ENCODE measurements at places on chromosomes 3 and 15.

DNA sequence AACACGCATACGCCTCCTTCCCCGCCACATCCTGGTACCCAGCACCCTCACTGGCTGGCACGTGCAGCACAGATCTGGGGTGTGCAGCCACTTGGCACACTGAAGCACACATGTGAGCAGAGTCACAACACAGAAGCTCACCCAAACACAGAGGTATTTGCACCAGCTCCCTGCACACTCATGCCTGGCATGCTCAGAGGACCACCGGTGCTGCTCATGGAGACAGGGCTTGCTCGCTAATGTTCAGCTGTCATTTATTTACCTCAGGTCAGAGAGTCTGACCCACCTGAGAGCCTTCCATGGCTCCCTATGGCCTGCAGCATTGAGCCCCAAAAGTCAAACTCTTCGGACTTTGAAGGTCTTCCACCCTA is 70.4 kb downstream of the ADAMTS7 start:
- no peak for DNase-seq
- no peak overlapping the region for H3K4me3 ChIP-seq
- no peak overlapping the region for H3K27ac ChIP-seq
- H3K27me3 ChIP-seq = no peaks in the 10 kb centered on the region
- H3K36me3 ChIP-seq = no peaks in the 10 kb centered on the region

DNA sequence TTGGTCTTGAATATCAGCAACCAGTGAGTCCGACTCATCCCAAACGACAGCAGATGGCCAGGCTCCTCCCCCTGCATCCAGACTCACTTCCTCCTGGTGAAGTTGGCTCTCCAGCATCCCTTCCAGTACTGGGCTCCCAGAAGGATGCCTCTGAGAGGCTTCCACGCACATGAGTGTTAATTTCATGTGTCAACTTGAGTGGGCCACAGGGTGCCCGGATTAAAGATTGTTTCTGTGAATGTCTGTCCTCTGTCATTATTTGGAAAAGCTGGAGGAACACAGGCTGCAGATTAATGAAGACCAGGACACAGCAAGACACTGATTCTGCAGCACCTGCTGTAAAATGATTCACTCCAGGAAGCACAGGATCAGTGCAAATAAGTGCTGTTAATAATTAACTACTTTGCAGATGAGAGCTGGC is 99.8 kb downstream of the ATP10A start:
- H3K36me3 ChIP-seq = no peaks in the 10 kb centered on the region
- H3K27me3 ChIP-seq = no peaks in the 10 kb centered on the region
- no peak overlapping the region for H3K27ac ChIP-seq
- no peaks in the 10 kb centered on the region for H3K4me1 ChIP-seq

- no peak for DNase-seq
- H3K4me1 ChIP-seq = peaks cover 9% of the 10 kb centered on the region
- no peaks in the 10 kb centered on the region for H3K36me3 ChIP-seq
- no peak overlapping the region for H3K4me3 ChIP-seq
- H3K27ac ChIP-seq = no peak overlapping the region
Observed at GRCh38 chr3:167843886-167844285, 108.4 kb downstream of the SERPINI1 start.

GRCh38 chr3:162769564-162769963 is 1273.0 kb downstream of the OTOL1 start:
- no peaks in the 10 kb centered on the region for H3K27me3 ChIP-seq
- no peak overlapping the region for H3K4me3 ChIP-seq
- H3K36me3 ChIP-seq = no peaks in the 10 kb centered on the region
- no peak overlapping the region for H3K27ac ChIP-seq

DNA sequence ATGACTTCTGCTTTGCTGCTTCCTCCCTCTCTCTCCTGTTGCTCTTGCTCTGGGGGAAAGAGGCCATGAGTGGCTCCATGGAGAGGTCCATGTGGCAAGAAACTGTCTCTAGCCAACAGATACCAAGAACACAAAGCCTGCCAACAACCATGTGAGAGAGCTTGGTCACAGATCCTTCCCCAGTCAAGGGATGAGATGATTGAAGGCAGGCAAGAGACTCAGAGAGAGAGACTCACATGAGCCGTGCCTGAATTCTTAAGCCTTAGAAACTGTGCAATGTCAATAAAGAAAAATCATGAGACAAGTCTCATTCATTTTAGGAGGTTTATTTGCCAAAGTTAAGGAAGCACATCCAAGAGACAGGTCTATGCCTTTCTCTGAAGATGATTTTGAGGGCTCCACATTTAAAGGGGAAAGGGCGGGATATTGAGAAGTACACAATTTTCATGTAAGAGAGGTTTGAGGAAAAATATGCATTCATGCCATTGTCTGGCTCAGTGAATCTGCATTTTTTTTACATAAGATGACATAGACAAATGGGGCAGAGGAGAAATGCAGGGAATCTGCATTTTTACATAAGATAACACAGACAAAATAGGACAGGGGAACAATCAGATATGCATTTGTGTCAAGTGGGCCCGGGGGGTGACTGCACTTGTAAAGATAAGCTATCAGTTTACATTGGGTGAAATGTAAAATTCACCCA is 59.5 kb upstream of the SUCLG2 start:
- no peaks in the 10 kb centered on the region for H3K36me3 ChIP-seq
- H3K4me3 ChIP-seq = no peak overlapping the region
- no peak for DNase-seq
- H3K4me1 ChIP-seq = no peaks in the 10 kb centered on the region

DNA sequence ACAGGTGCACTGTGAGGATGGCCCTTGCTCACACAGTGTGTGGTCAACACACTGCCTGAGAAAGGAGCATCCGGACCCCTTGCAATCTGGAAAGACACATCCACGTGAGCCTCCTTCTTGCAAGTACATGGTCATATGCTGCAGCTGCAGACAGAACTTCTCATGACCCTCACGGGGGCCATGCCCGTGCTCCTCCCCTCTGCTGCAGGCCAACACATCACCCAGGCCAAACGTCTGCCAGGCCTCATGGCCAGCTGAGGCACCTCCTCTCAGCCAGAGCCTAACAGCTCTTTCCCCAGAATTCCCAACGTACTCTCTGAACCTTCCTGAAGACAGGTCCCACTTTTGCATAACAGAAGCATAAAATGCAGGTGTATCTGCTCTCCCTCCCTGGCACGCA is 25.3 kb downstream of the SLC41A3 start:
- no peak for DNase-seq
- no peak overlapping the region for H3K27ac ChIP-seq
- no peak overlapping the region for H3K4me3 ChIP-seq
- H3K36me3 ChIP-seq = peaks cover 5% of the 10 kb centered on the region
- peaks cover 14% of the 10 kb centered on the region for H3K4me1 ChIP-seq
- no peaks in the 10 kb centered on the region for H3K27me3 ChIP-seq

DNA sequence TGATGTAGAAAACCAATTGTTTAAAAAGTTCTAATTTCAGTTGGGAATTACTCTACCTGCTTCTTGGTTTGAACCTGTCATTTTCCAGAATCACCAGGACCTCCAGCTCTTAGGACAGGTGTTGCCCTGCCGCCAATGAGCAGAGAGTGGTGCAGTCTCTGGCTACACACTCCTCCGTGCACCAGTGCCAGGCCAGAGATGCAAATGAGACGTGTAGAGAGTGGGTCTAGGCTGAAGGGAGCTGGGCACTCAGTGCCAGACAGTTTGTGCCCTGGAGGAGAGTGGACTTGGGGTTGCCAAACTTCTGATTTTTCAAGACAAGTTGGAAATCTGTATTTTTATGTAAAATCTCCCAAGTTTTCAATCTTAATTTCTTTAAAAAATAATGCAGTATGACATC is 566.2 kb downstream of the MAGI1 start:
- H3K27ac ChIP-seq = no peak overlapping the region
- H3K36me3 ChIP-seq = peaks cover 7% of the 10 kb centered on the region
- no peak overlapping the region for H3K4me3 ChIP-seq
- no peaks in the 10 kb centered on the region for H3K4me1 ChIP-seq
- no peak for DNase-seq
- no peaks in the 10 kb centered on the region for H3K27me3 ChIP-seq
